Activated T-helper 1 cell treated with Interleukin-2 at 50 U/mL for 16 hours (primary cell): ENCODE measurements at places on chromosomes 13 and 19.

DNA sequence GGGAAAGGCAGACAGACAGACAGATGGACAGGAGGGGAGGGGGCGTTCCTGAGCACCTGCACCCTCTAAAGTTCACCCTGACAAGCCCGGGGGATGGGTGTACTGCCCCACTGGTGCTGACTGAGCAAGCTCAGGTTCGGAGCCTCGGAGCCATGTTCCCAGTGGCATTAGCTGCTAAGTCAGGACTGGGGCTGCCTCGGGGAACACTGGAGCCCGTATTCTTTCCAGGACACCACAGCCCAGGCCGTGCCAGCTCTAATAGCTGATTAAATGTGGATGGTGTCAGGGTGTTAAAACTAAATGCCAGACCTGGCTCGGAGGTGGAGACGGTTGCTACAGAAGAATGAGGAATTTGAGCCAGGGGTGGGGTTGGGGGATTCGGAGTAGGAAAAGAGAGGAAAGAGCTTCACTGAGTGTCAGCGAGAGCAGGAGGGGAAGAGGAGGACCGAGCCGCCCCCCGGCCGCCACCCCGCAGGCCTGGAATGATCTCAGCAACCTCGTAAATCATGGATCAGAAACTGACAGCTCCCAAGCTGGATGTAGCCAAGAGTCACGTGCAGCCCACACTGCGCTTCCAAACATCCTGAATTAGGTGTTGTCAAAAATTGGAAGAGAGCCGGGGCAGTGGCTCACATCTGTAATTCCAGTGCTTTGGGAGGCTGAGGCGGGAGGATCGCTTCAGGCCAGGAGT is 10.4 kb downstream of the MAP2K2 start:
- no peak for DNase-seq

DNA sequence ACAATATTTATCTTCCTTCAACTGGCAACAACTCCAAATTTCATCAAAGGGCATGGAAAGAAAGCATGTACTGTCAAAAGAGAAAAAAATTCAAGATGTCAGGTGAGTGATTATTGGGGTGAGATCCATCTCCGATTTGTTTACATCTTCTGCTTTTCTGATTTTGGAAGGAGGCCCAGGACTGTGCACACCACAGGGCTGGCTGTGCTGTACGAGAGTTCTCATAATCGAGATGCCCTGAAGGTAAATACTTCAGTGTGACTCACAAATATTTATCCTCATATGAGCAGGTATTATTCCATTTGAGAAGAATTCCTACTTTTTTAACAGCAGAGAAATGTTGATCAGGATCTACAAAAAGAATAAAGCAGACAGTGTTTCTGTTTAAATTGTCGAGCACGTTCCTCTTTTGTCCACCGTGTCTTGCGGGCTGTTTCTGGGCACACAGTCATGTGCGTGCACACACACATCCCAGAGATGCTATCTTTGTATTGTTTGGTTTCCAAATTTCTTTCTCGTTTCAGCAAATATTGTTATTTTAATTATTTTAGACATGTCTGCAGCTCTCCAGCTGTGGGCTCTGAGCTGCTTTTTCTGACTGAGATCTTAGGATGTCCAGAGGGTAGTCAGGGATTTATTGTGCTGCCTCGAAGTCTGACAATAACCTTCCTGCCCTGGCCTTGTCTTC is 103.8 kb downstream of the KL start:
- no peak for DNase-seq

- no peak for DNase-seq
Measured at GRCh38 chr19:49911381-49912145, 14.9 kb upstream of the IL4I1 start.

- DNase-seq: no peak
Measured at GRCh38 chr13:97749174-97749573, 204.3 kb upstream of the IPO5 start.

DNA sequence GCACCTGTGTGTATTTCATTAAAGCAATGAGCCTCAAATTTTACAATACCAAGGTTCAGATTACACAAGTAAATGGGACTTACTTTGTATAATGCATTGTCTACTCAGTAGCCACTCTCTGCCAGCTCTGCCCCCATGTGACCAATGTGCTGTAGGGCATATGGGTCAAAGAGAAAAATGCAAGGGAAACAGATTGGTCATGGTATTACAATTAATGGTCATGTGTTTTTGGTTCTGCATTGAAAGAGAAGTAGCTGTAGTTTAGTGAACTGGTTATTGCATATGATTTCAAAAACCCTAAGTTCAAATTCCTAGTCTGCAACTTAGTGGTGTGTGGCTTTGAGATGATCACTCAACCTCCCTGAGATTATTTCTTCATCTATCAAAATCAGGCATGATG is 545.4 kb downstream of the SUCLA2 start:
- no peak for DNase-seq

- no peak for DNase-seq
Measured at GRCh38 chr13:112669881-112670499, 19.8 kb upstream of the ATP11A start.

GRCh38 chr13:25678398-25678797 is 306.6 kb downstream of the ATP8A2 start:
- no peak for DNase-seq

DNA sequence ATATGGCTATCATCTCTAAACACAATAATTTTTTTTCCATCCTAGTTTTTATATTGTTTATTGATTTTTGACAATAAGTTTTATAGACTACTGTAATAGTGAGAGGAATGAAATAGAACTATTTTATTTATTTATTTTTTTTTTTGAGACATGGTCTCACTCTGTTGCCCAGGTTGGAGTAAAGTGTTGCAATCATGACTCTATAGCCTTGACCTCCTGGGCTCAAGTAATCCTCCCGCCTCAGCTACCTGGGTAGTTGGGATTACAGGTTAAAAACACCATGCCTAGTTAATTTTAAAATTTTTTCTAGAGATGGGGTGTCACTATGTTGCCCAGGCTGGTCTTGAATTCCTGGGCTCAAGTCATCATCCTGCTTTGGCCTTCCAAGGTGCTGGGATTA is 8.5 kb upstream of the ZNF442 start:
- DNase-seq: no peak

GRCh38 chr13:41188584-41188983 is 5.8 kb downstream of the KBTBD7 start:
- DNase-seq: no peak

DNA sequence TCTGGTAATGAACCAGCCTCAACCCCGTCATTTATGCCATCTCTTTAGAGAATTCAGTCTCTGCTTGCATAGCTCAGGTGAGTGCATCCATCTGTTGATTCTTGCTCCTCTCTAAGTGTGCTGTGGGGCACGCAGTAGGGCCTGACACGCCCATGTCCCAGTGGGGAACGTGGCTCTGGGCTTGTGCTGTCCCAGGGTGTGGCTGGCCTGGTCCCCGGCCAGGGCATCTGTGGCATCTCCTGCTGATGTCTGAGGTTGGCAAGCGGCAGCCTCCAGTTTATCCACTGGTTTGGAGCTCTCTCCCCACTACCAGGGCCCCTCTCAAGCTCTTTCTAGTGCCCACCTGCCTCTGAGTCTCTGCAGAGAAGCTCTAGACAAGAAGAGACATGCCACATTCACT is 146.6 kb upstream of the GJB6 start:
- no peak for DNase-seq

DNA sequence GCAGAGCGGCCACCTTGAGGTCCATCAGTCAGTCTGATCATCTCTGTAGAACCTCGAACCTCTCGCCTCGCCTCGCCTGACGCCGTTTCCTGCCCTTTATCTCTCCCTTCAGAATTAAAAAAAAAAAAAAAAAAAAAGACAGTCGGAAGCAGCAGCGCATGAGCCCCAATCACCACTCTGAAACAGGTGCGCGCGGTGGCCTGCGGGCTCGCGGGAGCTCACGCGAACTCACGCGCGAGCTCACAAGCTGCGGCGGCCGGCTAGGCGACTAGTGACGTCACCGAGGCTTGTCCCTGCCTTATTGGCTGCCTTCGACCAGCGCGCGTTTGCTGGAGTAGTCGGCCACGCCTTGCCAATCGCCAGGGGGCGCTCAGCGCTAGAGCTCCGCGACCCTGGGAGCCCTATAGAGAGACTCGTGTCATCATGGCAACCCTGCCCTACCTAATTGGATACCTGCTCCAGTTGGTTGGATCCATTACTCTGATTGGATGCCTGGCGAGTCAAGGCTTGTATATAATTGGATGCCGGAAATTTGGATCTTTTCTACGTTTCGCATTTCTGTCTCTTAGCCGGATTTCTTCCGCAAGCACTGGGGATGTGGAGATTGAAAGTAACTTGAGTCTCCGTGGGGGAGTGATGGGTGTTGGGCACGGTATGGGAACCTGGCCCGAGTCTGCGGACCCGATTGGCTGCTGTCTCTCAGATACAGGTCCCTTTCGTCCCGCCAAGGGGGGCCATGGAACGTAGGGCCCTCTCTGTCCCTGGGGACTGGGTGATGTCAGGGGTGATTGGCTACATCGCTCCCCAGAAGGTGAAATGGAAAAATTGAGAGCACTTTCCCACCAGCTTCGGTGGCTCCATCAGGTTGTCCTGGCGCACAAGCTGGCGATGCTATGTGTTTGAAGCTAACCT is 31.6 kb downstream of the SYT3 start:
- peak; percentile 15 for DNase-seq

DNA sequence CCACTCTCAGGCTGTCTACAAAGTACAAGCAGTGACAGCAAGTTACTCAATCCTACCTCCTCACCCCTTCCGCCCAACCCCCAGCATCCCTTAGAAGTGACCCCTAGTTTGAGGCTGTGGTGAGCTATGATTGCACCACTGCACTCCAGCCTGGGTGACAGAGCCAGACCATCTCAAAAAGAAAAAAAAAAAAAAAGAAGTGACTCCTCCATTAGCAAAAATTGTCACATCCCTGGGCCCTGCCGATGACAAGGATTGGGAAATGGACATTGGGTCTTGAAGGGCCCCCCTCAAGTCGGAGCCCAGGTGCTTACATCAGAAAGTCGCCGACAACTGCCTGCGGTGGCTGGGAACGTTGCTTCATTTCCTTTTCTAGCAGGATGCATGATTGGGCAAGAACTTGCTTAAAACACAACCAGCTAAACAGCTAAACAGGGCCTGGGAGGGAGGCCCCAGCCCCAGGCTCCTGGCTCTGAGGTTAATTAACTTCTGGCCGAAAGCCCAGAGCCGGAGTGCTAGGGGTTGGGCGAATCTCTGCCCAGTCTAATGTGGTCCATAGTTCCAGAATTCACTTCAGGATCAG is 15.3 kb downstream of the RAB3D start:
- DNase-seq: no peak

DNA sequence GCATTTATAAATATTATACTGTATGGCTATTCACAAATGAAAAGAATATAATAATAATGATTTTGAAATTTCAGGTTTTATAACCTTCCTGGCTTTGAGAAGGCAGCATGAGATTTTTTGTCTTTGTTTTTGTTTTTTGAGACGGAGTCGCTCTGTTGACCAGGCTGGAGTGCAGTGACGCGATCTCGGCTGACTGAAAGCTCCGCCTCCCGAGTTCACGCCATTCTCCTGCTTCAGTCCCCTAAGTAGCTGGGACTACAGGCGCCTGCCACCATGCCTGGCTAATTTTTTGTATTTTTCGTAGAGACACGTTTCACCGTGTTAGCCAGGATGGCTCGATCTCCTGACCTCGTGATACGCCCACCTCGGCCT is 64.1 kb downstream of the ZNF429 start:
- no peak for DNase-seq

DNA sequence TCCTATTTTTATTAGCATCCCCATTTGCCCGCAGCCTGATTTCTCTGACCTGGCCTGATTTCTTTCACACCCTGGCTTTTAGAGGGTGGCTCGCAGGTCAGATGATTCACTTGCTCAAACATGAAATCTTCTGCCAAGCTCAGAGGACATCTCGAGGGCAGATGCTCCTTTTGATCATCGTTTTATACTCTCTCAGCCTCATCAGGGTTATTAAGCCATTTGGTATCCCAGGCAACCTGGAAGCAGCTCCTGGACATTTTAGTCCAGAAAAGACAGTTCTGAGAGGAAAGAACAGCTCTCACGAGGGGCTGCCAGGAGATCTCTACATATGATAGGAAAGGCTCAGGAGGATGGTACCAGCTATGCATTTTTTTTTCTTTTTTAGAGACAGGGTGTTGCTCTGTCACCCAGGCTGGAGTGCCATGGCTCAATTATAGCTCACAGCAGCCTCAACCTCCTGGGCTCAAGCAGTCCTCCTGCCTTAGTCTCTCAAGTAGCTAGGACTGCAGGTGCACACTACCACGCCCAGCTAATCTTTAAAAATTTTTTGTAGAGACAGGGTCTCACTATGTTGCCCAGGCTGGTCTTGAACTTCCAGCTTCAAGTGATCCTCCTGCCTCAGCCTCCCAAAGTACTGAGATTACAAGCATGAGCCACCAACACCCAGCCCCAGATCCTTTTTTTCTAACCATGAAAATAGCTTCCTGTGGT is 165.4 kb downstream of the KATNAL1 start:
- DNase-seq: no peak

DNA sequence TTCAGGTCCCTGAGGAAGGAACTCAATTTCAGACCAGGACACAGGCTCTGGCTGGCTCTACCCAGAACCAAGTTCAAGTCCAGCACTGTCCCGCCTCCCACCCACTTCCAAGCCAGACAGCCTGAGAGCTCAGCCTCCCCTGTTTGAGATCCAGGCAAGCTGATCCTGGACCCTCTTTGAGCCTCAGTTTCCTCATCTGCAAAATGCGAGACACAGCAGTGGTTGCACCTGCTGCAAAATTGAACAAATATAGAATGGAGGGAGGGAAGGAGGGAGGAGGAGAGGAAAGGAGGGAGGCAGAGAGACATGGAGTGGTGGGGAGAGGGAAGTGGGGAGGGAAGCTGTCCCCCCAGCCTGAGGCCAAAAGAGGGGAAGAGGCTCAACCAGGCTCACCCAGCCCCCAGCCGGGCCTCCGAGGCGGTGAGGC is 751 bp downstream of the TMEM221 start:
- no peak for DNase-seq

DNA sequence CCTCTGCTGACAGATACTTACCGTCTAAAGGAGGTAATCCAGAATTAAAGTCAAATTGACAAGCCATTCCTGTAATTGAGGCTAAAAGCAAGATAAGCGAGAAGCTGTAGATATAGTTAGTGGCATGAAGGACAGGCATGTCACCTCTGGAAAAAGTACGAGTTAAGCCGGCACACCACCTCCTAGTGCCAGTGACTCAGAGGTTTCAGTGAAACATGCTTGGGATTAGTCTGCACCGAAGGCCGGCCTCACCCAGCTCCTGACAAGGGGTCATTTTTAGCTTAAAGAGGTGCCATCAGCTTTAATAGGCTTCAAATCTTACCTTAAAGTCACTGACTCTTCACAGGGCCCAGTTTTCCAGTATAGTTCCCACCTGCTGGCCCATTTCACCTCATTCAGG is 838.0 kb downstream of the UQCRFS1 start:
- no peak for DNase-seq

GRCh38 chr19:313169-313987 is 22.2 kb upstream of the PLPP2 start:
- DNase-seq: no peak
